GM04503 (cell line): ENCODE measurements at places on chromosomes 5 and 9.

- DNase-seq = no peak
Measured at GRCh38 chr9:136623842-136624183, 38.9 kb upstream of the EGFL7 start.

GRCh38 chr9:120941046-120941770, 14.6 kb upstream of the TRAF1 start:
- no peak for DNase-seq

DNA sequence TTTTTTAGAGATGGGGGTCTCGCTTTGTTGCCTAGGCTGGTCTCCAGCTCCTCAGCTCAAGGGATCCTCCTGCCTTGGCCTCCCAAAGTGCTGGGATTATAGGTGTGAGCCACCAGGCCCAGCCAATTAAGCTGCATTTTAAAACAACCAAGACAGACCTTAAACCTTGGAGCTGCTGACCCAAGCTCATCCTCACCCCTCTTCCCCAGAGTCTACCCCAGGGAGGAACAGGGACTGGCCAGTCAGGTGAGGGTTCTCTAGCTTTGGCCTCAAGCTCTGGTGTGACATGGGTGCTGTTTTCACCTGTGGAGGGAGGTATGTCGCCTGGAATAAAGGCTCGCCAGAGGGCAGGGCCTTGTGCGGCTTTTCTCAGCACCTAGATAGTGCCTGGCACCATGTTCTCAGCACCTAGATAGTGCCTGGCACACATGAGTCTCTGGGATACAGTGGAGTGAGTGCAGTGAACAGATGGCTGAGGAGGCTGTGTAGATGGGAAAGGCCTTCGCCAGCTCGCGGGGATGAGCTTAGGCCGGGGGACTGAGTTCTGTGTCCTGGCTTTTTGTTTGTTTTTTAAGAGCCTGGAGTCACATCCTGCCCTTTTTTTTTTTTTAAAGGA, 7.4 kb downstream of the CDK9 start:
- no peak for DNase-seq

GRCh38 chr5:11038772-11039171, 277.7 kb upstream of the DAP start:
- DNase-seq = no peak

- no peak for DNase-seq
Measured at GRCh38 chr5:94057217-94057616, 315.8 kb upstream of the POU5F2 start.

GRCh38 chr5:139698490-139699146, 50.5 kb downstream of the CXXC5 start:
- peak; percentile 46 for DNase-seq

DNA sequence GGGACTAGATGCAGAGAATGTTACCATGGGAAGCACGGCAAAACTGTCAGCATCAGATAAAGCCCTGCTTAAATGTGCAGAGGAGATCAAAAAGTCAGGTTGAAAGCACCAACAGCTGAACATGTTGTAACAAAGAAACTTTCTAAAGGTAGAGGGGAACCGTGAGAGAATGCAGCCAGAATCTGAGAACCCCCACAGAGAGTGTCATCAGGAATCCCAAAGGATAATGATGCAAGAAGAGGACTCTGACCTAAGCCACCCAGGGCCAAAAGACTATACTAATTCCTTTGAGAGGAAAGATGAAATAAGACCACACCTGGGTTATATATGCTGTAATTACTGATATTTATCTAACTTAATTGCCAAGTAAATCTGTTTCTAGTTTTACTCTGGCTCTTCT, 116.6 kb downstream of the PCSK1 start:
- DNase-seq = no peak

DNA sequence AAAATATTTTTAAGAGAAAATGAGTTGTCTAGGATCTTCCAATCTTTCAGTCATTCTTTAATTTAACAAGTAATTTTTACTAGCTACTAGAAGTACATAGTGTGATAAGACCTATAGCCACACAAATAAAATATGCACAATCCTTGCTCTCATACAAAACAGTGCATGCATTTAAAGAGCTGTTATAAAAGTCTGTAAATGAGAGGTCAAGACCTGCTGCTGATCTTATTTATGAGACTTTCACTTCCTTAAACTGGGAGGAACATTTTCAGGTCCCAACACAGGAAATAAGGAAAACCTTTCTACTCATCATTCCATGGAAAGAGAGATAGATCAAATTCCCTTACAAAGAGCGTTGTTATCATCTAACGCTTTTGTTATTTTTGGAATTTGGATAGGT, 54.2 kb upstream of the PAM start:
- DNase-seq = no peak

DNA sequence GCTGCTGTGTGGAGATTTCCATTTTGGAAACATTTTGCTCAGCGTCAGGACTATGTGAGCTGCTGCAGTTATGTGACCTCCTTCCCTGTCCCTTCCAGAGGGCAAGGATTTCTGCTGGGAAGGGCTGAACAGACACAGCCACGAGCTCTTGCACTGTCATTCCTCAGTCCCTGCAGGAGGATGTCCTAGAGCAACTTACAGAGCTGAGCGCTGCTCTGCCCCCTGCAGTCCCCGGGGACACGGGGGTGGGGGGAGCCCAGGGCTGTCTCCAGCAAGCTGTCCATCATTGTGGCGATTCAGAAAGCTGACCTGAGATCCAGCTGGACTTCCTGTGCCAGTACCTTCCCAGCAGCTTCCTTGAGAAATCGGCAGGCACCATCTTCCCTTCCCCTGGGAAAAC, 28.0 kb upstream of the MAP1B start:
- no peak for DNase-seq

DNA sequence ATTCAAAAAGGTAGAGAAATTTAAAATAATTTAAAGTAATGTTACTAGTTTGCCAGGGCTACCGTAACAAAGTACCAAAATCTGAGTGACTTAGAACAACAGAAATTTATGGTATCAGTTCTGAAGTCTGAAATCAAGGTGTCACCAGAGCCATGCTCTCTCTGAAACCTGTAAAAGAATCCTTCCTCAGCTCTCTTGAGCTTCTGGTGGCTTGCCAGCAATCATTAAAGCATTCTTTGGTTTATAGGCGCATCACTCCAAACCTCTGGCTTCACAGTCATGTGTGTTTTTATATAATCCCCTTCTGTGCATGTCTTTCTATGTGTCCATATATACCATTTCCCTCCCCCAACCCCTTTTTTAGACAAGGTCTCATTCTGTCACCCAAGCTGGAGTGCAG, 220.3 kb downstream of the COX7C start:
- no peak for DNase-seq

DNA sequence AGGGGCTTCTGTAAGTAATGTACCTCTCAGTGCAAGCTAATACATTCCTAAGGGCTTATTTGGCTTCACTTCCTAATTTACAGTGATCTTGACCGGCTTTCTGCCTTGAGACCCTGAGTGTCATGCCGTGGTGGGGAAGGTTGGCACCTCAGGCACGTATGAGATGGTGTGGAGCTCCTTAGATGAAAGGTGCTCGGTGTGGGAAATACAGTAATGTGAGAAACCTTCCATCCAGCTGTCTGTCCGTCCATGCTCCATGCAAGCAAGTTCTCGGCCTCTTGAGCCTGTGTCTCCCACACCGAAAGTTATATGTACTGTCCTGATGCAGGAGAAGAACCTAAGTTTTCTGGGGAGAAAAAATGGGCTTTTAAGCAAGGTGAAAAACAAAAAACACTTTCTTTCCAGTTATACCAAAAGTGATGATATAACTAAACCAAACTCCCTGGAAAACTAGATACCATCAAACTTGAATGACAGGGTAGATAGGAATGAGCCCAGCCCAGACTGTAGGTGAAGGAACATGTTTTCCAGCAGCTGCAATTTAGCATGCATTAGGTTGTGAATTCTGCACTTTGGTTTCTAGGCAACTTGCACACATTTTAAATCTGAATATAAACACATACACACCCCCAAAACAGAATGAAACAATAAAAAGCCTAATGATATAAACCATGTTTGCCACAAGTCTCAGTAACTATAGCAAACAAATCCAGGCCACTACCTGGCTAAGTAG, 279.6 kb downstream of the FANCC start:
- no peak for DNase-seq

GRCh38 chr5:166285361-166285760, 2006.1 kb upstream of the WWC1 start:
- no peak for DNase-seq

DNA sequence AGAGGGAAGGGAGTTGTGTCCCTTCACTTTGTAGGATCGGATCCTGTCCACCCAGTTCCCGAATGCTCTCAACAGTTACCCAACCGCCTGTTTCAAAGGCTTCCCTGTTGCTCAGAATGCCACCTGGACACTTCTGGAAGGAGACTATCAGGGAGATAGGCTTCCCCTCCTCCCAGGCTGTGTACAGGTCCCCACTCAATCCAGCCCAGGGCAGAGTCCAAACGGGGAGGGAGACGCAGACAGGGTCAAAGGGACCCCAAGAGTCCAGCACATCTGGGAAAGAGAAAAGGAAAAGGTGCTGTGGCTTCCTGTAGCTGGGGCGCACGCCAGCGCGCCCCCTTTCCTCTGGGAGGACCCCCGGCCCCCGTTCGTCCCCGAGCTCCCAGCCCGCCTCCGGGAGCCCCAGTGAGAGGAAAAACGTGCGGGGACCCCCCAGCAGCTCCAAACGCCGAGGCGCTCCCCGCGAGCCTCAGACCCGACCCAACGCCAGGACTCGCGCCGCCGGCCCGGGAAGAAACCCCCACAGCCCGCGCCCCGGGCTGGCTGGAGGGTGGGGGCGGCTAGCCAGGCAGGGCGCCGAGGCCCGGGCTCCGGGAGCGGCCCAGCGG, 640 bp downstream of the SURF4 start:
- no peak for DNase-seq

GRCh38 chr5:1732945-1733344, 66.7 kb downstream of the MRPL36 start:
- no peak for DNase-seq

- DNase-seq = no peak
Measured at GRCh38 chr5:135505973-135506372, 29.8 kb downstream of the NEUROG1 start.

- no peak for DNase-seq
Measured at GRCh38 chr5:32276173-32276853, 36.4 kb downstream of the MTMR12 start.

- DNase-seq = no peak
Measured at GRCh38 chr5:107875833-107876232, 205.1 kb upstream of the EFNA5 start.

DNA sequence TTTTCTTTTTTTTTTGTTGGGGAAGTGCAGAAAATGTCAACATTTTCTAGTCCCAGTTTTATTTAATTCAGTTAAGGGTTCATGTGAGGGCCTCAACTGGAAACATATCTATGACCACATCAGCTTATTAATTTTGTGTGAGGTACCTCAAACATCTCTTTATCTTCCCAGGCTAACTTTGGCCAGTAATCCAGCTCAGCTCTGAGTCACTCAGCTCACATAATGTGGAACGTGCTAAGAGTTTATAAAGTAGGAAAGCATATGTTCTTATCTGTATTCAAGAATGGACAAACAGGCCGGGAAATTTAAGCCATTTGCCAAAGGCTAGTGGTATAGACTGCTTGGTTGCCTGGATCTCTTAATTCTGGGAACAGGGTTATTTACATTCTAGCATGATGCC, 118.4 kb downstream of the INSYN2B start:
- DNase-seq = peak; percentile 51

- no peak for DNase-seq
Measured at GRCh38 chr5:65113771-65114170, 345.0 kb downstream of the CWC27 start.

- no peak for DNase-seq
Measured at GRCh38 chr5:171614511-171614910, 171.1 kb upstream of the SMIM23 start.

DNA sequence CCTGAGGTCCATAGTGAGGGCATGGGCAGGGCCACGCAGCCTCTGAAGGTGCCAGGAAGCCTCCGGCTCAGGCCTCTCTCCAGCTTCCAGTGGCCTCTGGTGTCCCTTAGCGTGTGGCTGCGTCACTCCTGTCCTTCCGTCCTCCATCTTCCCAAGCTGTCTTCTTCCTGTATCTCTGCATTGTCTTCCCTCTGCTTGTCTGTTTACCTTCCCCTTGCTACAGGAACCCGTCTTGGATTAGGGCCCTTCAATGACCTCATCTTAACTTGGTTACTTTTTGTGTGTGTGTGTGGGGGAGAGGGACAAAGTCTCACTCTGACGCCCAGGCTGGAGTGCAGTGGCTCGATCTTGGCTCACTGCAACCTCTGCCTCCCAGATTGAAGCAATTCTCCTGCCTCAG, 14.4 kb downstream of the ASS1 start:
- no peak for DNase-seq

- DNase-seq = no peak
Measured at GRCh38 chr5:13510616-13511015, 433.9 kb downstream of the DNAH5 start.

GRCh38 chr9:6215562-6215961, at the start of gene IL33:
IL33 (plus strand) TSS chr9:6215807; CDS start chr9:6241695, 25,888 bp downstream.
- no peak for DNase-seq

- DNase-seq = no peak
Measured at GRCh38 chr9:137694236-137694959, 75.6 kb downstream of the EHMT1 start.

DNA sequence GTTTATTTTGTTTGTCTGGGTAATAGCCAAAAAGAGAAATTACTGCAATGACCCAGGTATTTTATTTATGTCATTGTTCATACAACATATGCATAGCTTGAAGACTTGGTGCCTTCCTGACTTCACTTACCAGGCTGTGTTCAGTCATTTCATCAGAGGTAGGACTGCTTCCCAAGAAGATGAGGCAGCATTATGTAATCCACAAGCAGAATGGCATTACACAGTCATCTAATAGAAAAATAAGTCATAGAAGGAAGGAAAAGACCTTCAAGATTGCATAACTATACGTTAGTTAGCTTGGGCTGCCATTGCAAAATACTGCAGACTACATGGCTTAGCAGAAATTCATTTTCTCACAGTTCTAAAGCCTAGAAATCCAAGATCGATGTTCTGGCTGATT, 167.5 kb downstream of the NMUR2 start:
- DNase-seq = no peak

GRCh38 chr9:128495804-128496417, 8.6 kb upstream of the GLE1 start:
- DNase-seq = no peak

- DNase-seq = peak; percentile 31
Measured at GRCh38 chr9:123954518-123955280, 24.8 kb upstream of the DENND1A start.

DNA sequence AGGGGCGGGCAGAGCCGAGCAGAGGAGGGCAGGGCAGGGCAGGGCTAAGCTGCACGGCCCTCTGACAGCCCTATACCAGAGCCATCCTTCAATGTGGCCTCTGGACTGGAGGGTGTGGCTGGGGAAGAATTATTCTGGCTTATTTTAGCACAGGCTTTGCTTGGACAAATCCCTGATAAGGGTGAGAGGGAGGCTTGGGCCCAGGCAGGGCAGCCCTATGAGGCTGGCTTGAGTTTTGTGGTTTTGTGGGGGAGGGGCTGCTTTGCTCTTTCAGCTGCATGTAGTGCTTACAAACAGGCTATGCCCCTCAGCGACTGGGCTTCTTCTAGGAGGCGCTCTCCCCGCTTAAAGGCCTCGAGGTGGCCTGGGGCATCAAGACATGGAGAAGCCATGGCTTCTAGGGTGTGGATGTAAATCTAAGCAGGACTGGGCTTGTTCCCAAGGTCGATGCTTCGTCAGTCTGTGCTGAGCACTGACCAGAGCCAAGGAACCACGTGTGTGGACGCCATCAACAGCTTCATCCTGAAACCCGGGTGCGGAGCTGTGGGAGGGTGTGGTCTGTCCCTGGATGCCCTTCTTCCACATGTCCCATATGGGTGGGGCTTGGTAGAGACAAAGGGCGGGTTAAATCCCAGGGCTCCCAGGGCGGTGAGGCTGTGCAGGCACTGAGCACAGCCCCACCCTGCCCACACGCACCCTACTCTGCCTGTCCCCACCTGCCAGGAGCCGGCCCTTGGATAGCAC, 45.7 kb upstream of the IPPK start:
- no peak for DNase-seq
